DMS153 (cell line): ENCODE measurements at places on chromosomes 2 and 18.

DNA sequence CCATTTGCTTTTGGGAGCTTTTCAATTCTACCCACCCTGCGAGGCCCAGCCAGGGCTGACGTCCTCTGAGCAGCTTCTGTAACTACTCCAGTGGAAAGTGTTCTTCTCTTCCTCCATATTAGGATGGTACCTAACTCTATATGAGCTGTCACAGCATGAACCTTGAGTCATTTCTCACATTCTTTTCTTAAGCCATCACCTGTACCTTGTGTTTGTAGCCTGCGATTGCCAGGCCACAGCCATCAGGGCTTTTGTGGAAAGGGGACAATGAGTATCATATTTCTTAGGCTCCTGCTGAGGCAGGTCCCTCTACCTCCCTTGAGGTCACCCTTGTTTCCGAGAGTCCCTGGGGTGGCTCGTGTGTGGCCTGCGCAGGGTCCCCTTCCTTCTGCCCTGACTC is 144.5 kb upstream of the DLX2 start:
- DNase-seq = no peak

- DNase-seq = no peak
Measured at GRCh38 chr2:20447437-20448245, 767 bp downstream of the RHOB start.

DNA sequence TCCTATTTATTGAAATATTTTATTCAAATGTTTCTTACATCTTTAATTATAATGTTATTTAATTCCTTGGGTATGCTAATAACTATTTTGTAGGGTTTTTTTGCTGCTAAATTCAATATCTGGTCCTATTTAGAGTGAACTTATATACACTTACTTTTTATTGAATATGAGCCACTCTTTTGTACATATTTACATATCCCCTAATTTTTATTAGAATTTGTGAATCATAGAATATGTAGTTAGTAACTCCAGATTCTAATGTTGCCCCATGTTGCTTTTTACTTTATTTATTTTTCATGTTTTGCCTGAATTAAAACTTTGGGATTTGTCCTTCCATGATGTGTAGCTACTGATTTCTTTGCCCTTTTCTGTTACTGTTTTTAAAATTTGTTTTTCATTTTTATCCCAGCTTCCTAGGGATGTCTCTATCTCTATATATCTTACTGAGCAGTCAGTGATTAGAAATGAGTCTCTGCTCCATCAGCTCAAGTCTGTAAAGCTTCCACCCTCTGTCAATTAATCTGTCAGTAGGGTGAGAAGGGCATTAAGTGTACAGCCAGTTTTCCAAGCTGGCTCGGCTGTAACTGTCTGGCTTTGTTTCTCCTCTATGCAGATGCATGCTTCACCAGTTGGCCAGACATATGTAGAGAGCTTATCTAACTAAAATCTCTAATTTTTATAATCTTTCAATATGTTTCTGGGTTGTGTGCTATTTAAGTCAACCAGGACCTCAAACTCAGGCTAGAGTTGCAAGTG is 256.9 kb downstream of the CDH19 start:
- DNase-seq = no peak

GRCh38 chr18:2656237-2656980 is 883 bp downstream of the SMCHD1 start:
- DNase-seq = no peak

- no peak for DNase-seq
Measured at GRCh38 chr2:191298306-191298705, 53.1 kb downstream of the MYO1B start.

DNA sequence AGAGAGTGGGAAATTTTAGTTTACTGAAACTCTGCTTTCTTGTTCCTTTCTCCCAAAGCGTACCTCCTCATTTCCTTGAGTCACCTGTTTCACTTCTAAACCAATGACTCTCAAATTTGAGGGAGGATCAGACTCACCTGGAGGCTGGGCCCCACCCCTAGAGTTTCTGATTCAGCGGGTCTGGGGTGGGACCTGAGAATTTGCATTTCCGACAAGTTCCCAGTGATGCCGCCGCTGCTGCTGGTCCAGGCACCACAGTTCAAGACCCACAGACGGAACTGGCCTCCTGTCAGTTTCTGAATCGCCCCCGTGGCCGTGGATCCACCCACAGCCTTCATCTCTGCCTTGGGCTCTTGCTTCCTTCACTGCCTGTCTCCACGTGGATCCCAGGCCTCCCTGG is 44.9 kb upstream of the PELI1 start:
- DNase-seq = no peak

- no peak for DNase-seq
Measured at GRCh38 chr2:55837073-55837472, 86.5 kb downstream of the EFEMP1 start.

GRCh38 chr2:191180713-191181112 is 29.9 kb upstream of the STAT4 start:
- DNase-seq = no peak

GRCh38 chr18:69674292-69674877 is 273.3 kb downstream of the CD226 start:
- no peak for DNase-seq

GRCh38 chr2:122094557-122094956 is 339.1 kb downstream of the TSN start:
- no peak for DNase-seq

GRCh38 chr2:23427976-23428375 is 43.0 kb downstream of the KLHL29 start:
- DNase-seq = no peak

DNA sequence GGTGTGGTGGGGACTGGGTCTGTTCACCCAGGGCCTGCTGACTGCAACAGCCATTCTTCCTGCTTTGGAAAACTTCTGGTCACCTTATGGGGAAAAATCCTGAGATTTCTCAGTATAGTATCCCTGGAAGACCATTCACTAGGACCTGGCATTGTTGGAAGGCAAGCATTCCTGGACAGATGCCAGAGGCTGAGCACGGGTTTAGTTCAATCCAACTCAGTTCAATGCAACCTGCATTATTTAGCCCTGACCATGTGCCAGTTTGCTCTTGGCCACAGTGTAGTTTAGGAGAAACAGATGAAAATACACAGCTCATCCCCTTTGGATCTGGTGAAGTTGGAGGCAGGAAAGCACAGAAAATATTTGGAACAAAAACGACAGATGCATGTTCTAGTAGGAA is 95.9 kb downstream of the LPIN1 start:
- no peak for DNase-seq

GRCh38 chr2:179180242-179180641 is 84.4 kb downstream of the SESTD1 start:
- DNase-seq = no peak

GRCh38 chr2:168166902-168167510 is 80.4 kb downstream of the STK39 start:
- no peak for DNase-seq

DNA sequence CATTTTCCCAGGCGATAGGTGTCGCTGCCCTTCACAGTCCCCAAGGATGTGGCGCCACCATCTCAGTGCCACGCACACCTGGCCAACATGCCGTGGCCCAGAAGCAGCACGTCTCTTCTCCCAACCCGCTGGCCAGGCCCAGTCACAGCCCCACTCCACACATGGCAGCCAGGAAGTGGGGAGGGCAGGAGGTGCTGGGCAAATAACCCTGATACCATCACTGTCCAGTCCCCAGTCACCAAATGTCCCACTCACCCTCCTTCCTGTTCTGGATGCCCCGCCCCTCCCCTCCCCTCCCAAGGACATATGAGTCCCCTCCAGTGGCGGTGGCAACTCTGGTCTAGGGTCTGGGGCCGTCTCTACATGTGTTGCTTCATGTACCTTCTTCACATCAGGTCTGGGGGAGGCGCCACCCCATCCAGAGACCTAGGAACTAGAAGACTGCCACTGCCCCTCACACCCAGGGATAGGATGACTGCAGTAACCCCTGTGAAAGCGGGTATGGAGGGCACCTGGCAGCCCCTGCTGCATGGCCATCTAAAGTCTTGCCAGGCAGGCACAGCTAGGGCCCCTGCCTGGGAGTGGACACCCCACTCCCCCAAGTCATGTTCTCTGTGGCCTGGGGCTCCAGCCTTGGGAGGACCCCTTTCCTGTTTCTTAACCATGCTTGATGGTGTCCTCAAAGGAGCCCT is 7.3 kb upstream of the CAPN10 start:
- no peak for DNase-seq

DNA sequence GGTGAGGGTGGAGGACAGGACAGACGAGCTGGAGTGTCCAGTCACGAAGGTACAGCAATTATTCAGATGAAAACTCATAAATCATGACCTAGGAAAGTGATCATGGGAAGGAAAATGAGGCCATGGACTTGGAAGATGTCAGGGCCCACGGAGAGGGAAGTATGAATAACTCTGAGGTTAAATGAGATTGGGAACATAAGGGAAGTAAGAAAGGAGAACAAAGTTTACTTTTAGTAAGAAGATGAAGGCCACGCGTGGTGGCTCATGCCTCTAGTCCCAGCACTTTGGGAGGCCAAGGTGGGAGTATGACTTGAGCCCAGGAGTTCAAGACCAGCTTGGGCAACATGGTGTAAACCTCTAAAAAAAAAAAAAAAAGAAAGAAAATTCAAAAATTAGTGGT is 56.2 kb downstream of the AQP4 start:
- DNase-seq = no peak

DNA sequence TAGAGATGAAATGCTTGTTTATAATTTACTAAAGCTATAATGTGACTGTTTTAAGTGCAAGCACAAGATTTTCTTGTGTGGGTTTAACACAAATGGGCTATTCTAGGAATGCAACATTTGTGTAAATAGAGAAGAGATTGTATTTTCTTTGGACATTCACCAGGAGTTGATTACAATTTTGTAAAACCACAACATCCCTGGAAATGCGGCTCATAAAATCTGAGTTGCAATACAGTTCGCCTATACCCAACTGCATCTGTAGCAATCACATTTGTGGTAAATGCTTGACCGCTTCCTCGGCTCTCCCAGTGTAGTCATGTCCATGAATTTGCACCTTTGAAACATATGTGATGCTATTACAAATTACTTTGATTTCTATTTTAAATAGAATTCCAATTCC is 348.7 kb upstream of the CDH20 start:
- DNase-seq = no peak
